Activated T-helper 9 cell treated with anti-CD3 and anti-CD28 coated beads, Interleukin-2, amount 50 U/mL, for 16 hours (primary cell): ENCODE measurements at places on chromosomes 7 and 10.

- DNase-seq, result no peak
These were observed 30.4 kb upstream of the DGKI start for GRCh38 chr7:137877027-137877675.

GRCh38 chr10:72340510-72341261 is 14.0 kb downstream of the DNAJB12 start:
- DNase-seq, result peak; percentile 66

- no peak for DNase-seq
These were observed 3.1 kb downstream of the HPS6 start for GRCh38 chr10:102068216-102068615.

DNA sequence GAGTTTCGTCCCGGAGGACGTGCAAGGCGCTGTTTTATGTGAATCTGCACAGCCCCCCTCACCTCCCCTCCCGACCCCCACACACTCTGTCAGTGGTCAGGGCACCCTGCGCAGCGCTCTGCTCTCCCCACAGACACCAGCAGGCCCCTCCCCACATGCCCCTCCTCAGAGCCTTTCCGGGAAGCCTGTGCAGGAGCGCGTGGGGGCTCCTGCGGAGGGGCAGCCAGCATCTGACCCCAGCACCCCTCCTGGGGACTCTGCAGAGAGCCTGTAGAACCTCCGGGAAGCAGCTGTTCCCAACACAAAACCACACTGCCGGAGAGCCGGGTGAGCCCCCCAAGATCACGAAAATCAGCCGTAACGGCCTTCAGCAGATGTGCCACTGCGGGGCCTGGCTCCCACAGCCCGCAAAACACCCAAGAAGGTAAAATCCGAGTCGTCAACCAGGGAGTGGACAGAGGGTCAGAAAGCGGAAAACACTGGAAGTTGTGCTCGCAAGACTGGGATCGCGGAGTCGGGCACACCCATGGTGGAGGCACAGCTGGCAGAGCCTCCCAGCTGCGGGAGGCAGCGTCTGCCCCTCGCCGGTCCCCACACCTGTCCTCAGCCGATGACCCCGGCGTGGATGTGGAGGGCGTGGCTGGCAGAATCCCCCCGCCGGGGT is 53.8 kb upstream of the PDGFA start:
- no peak for DNase-seq
